ENCODE measurements at places on chromosomes 5 and 9.

DNA sequence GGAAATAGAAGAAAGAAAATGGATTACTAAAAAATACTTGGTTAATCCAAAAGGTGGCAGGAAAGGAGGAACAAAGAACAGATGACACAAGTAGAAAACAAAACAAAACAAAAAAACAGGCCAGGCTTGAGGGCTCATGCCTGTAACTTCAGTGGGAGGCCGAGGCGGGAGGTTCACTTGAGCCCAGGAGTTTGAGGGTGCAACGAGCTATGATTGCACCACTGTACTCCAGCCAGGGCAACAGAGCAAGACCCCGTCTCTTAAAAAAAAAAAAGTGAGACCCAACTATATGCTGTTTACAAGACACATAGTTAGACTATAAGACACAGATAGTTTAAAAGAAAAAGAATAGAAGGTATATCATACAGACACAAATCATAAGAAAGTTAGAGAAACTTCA lies 59.5 kb downstream of the AK8 start:
- H3K4me3 ChIP-seq = no peak overlapping the region
- H3K27ac ChIP-seq = no peak overlapping the region
- H3K27me3 ChIP-seq = no peaks in the 10 kb centered on the region
- H3K36me3 ChIP-seq = no peaks in the 10 kb centered on the region
- no peak for DNase-seq

GRCh38 chr9:132562306-132562573 lies 20.2 kb upstream of the BARHL1 start:
- no peak overlapping the region for H3K27ac ChIP-seq
- peaks cover 47% of the 10 kb centered on the region for H3K27me3 ChIP-seq
- H3K4me3 ChIP-seq = no peak overlapping the region
- H3K36me3 ChIP-seq = no peaks in the 10 kb centered on the region
- no peaks in the 10 kb centered on the region for H3K4me1 ChIP-seq

DNA sequence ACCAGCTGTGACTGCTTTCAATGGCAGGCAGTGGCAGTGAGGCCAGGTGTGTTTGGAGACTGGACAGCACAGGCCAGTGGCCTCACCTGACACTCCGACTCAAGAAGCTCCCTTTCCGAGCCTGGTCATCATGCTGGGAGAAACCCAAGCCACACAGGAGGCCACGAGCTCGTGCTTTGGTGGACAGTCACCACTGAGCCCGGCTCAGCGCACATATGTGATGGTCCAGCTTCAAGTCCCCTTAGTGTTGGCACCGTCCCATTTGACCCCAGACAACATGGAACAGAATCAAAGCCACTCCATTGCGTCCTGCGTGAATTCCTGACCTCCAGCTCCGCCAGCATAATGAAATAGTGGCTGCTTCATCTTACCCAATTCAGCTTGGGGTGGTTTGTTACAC lies 64.0 kb upstream of the PPP1R26 start:
- H3K4me3 ChIP-seq = no peak overlapping the region
- no peaks in the 10 kb centered on the region for H3K36me3 ChIP-seq
- H3K27ac ChIP-seq = no peak overlapping the region
- peaks cover 16% of the 10 kb centered on the region for H3K4me1 ChIP-seq
- no peak for DNase-seq

DNA sequence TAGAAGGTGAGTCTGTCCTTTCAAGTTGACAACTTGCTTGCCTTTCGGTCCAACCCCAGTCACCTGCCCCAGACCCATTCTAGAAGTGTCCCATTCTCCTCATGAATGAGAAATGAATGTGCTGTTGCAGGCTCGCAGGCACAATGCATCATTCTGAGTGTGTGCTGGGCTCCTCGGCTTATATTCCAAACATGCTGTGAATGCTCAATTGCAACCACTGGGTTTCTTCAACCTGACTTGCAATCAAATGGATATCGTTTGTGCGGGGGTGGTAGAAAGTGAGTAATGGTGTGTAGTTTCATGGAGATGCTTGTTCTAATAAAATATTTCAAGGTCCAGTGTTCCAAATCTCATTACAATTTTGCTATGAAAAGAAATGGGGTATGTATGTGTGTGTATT lies 256.6 kb upstream of the IL12B start:
- H3K27me3 ChIP-seq = no peaks in the 10 kb centered on the region
- no peaks in the 10 kb centered on the region for H3K36me3 ChIP-seq
- no peak overlapping the region for H3K4me3 ChIP-seq
- no peak overlapping the region for H3K27ac ChIP-seq
- no peak for DNase-seq

DNA sequence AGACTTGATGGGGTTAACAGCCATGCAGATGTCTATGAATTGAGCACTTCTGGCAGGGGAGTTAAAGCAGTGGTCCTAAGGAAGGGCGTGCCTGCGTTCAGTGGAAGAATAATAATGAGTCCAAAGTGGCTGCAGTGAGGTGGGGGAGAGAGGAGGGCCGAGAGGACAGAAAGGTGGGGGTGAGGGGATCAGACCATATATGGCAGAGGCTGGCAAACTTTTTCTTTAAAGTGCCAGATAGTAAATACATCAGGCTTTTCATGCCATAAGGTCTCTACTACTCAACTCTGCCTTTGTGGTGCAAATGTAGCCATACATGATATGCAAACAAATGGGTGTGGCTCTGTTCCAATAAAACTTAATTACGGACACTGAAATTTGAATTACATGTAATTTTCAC lies 77.1 kb downstream of the STRBP start:
- no peak overlapping the region for H3K27ac ChIP-seq
- H3K4me3 ChIP-seq = no peak overlapping the region

GRCh38 chr5:133370036-133370831 lies 242.1 kb downstream of the FSTL4 start:
- no peaks in the 10 kb centered on the region for H3K36me3 ChIP-seq
- H3K4me3 ChIP-seq = no peak overlapping the region
- no peaks in the 10 kb centered on the region for H3K27me3 ChIP-seq
- H3K27ac ChIP-seq = peak overlapping the region; percentile 54
- H3K4me1 ChIP-seq = peaks cover 39% of the 10 kb centered on the region
